RWPE2 (cell line): ENCODE measurements at places on chromosomes 2 and 18.

- DNase-seq = no peak
Measured at GRCh38 chr2:232387451-232388171, 9.1 kb downstream of the ALPP start.

DNA sequence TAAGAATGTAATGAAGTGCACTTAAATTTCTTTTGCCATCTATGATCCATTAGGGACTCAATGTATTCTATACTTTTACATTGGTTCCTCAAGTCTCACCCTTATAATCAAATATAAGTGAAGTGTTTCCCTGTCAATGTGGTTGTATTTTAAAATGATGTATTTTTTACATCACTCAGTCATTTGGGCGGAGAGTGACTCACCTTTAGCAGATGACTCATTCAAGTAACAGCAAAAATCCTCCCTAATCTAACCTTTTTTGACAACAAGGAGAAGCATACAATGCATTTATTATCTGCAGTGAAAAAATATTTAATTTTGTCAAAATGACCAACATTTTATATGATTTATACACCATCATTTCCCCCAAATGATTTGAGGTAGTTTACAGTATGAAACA, 94.4 kb downstream of the FANCL start:
- DNase-seq = no peak

DNA sequence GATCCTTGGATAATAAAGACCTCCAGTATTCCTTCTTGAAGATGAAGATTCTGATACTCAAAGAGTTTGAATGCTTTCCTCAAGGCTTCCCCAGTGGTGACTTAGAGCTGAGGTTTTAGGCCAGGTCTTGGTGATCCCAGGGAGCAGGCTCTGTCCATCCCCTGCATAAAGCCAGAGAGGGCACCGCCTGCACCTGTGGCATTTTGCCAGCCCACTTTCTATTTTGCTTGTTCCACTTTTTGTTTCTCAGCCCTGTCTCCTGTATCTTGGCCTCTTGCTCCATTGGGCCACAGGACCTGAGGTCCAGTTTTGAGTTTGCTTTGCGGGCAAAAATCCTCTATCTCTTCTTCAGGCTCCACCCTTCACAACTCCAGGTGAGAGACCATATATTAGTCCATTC, 6.7 kb upstream of the SCYGR1 start:
- DNase-seq = no peak

GRCh38 chr2:20818820-20819219, 4.1 kb downstream of the LDAH start:
- DNase-seq = no peak

GRCh38 chr2:23839919-23840578, 86.9 kb downstream of the ATAD2B start:
- DNase-seq = no peak

DNA sequence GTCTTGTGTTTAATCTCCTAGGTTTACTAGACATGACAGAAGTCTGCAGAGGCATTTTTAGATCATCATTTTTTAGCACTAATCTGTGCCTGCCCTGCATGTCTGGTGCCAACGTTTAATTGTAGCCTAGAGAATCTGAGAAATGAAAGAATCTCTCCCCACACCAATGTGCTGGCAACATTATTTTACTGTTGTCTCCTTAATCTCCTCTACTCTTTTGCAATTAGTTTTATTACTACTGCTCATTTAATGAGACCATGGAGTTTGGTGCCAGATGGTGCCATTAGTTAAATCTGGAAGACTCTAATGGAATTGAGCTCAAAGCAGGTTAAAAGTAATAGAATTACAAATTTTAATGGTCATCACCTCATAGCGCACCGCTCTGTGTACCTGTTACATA, 4.0 kb upstream of the SPP2 start:
- DNase-seq = no peak

DNA sequence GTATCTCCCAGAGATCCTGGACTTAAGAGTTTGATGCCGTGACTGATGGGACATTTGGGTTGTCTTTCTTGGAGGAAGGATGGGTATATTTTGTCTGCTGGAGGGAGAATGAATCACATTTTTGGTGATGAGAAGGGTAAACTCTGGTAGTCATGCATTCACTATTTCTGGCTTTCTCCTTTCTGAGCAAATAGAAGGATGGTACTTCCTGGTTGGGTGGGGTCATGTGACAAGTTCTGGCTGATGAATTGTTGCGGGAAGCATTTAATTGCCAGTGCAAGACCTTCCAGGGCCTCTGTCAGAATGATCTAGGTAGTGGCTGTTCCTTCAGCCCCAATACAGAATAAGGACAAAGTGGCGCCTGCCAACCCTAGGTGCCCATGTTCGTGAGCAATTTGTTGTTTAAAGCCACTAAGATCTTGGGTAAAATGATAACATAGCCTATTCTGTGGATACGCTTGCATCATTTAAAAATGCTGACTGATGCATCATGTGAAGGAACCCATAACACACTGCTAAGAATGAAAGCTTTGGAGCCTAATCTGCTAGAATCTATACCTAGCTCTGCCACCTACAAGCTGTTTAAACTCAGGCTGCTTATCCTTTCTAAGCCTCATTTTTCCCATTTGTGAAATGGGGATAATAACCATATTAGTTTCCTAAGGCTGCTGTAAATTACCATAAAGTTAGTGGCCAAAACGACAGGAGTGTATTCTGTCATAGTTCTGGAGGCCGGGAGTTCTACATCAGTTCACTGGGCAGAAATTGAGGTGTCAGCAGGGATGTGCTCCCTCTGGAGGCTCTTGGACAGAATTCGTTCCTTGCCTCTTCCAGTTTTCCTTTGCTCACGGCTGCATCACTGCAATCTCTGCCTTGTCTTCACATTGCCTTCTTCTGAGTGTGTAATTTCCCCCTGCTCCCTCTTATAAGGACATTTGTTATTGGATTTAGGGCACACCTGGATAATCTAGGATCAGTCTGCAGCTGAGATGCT, 281.3 kb downstream of the AGPS start:
- no peak for DNase-seq

DNA sequence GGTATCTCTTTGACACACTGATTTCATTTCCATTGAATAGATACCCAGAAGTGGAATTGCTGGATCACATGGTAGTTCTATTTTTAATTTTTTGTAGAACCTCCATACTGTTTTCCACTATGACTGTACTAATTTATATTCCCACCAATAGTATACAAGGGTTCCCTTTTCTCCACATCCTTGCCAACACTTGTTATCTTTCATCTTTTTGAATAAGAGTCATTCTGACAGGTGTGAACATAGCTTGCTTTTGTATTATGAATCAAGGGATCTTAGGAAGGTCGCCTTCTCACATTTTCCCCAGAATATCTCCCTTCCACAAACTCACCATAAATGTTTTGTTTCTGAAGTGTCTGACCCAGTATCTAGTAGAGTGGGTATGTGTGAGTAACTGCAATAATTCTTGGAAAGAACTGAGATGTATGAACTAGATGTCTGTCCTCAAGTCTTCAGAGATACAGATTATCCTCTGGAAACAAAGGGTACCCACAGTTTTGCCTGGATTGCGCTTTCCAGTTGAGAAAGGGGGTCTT, 17.1 kb upstream of the SP3 start:
- DNase-seq = no peak

GRCh38 chr2:188916736-188917135, 57.4 kb upstream of the COL3A1 start:
- DNase-seq = no peak
